ENCODE measurements at places on chromosomes 5 and 9. TPM values are rescaled to one million over a fixed set of nuclear protein-coding genes. Genes with fewer than 3 reads are reported as not detected.

GRCh38 chr5:93658044-93658443, 75.0 kb downstream of the NR2F1 start:
- DNase-seq: no peak

DNA sequence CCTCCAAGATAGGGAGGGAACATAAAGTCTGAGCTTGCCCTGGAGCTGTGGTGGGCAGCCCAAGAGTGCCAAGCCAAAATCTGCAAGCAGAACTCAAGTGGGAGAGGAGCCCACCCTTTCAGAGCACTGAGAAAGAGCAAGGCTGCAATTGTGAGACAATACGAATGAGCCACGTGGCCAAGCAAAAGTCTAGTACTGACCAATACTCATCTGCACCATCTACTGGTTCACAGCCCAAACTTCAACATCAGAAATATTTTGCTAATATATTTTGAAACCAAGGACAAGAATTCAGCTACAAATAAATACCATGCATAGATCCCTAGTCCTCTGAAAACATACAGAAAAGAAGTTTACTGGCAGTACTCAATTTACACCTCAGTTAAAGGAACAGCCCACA, 696.2 kb upstream of the COX7C start:
- no peak for DNase-seq

The ZNF300 gene
- 7.4 TPM for total RNA-seq

DNA sequence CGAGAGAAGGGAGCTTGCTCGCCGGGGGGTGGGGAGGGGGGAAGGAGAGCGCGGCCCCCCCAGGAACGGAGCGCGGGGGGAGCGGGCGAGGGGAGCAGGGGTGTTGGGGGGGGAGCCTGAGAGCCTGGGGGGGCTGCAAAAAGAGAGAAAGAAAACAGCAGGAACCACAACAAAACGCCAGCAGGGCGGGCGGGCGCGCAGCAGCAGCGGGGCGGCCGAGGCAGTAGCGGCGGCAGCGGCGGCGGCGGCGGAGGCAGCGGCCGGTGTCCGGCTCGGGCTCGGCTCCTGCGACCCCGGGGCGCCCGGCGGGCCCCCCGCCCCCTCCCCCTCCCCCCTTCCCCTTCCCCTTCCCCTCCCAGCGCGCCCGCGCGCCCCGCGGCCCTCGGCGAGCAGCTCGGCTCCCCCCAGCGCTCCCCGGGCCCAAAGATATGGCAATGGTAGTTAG, 1.6 kb downstream of the NR2F1 start:
- DNase-seq: no peak

GRCh38 chr5:168076561-168076991, 214.9 kb upstream of the WWC1 start:
- DNase-seq: no peak

The IL31RA gene
- total RNA-seq: 3.0 TPM

The PCDHGB1 gene
- 0.12 TPM for total RNA-seq

- no peak for DNase-seq
Measured at GRCh38 chr9:38316166-38316780, 76.2 kb upstream of the ALDH1B1 start.

DNA sequence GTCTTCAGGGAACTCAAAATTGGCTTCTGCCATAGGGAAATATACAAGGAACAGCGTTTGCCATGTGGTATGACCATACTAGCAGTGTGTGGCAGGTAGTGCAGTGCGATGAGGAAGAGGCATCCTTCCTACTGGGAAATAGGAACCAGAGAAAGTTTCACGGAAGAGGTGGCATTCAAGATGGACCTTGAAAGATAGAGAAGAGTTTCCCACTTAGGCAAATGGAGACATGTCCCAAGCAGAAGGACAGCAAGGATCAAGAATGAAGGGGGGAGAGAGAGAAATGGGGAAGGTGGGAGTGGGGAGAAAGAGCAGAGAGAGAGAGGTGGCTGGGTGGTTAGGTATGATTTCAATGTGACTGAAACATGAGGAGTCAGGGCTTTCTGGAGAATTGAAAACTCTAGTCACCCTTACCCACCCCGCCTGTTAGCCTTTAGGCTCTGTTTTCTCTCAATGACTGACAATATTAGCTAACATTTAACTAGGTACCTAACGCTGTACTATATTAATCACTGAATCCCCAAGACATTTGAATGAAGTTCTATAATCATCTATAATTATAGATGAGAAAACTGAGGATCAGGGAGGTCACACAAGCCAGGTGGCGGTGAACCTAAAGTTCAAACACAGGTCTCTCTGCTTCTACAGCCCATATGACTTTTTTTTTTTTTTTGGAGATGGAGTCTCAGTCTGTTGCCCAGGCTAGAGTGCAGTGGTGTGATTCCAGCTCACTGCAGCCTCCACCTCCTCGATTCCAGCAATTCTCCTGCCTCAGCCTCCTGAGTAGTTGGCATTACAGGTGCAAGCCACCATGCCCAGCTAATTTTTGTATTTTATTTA, 171.3 kb downstream of the NR3C1 start:
- no peak for DNase-seq

Data from natural killer cell treated with Interleukin-12 subunit alpha and Interleukin-12 subunit beta and Interleukin-15 and Interleukin-18, amount 100 ng/mL, for 72 hours (primary cell).